ENCODE measurements at places on chromosomes 7 and 10.
A peak's percentile ranks its signal among the peaks of the same experiment; 100 is the strongest.

DNA sequence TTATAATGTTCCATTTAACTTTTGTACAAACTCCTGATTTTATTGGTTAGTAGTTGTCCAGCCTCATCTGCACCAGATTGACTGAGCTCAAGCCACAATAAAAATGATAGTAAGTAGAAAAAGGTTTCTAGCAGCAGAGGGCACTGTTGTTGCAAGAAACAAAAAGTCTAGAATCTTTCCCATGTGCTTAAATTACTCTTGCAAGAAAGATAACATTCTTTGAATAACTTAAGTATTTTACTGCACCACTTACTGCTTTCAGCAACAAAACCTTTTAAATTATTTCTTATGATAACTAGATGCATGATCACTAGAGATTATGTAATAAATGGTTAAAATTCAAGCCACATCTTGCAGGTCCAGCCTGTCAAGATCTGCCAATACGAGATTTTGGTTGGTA is 27.0 kb downstream of the LMOD2 start:
- DNase-seq = no peak

- DNase-seq = no peak
Measured at GRCh38 chr10:102358712-102359382, 36.7 kb upstream of the NFKB2 start.

DNA sequence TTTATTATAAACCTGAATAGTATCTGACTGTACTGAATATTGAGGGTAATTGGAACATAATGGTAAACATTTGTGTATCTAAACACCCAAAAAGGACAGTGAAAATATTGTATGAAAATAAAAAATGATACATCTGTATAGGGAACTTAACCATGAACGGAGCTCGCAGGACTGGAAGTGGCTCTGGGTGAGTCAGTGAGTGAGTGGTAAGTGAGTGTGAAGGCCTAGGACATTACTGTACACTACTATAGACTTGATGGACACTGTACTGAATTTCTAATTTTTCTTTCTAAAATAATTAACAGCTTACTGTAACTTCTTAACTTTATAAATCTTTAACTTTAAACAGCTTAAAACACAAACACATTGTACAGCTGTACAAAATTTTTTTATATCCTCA is 454.5 kb upstream of the FZD8 start:
- no peak for DNase-seq

DNA sequence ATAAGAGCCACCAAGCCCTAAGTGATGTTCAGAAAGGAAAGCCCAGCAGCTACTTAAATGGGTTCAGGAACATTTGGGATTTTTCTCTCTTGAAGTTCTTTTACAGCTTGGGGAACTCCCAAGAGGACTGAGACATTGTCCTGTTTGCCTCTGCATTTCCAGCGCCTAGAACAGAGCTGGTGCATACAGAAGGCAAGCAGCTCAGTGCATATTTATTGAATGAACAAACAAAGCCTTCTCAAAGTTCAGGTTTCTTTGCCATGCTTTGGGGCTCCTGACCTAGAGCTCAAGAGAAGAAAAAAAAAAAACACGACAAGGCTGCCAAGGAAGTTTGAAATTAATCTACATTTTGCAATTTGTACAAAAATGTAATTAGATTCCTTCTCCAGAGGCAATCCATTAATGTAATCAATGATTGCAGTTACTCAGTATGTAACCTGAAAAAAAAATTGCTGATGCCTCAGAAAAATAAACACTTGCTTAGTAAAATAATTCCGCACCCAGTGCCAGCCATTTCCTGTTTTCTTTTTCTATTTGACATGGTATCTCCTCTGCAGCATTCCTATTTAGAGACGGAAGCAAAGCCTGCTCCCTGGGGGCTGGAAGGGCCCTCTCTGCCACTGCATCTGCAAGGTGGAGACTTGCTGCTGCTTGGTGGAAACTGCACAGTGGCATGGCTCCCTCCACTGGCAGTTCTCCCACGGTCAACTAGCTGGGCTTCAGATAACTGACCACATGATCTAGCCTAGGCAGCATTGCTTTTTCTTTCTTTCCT is 157.3 kb downstream of the TMEM178B start:
- DNase-seq = no peak

DNA sequence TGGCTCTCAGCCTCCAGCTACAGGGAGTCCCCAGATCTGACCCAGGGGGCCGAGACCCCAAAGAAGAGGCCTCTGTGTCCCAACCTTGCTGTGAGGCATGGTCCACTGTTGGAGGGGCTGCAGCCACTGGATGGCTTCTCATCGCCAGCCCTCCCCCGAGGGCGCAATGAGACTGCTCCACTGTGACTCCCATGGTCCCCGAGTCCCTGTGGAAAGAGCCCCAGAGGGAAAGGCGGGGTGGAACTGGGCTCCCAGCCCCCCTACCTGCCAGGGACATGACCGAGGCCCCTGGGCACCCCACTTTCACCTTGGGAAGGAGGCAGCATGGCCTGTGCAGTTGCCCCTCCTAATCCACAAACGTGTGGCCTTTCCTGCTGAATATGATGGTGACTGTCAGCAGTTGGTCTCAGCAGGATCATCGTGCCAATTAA is 33.5 kb upstream of the RET start:
- DNase-seq = peak; percentile 36

DNA sequence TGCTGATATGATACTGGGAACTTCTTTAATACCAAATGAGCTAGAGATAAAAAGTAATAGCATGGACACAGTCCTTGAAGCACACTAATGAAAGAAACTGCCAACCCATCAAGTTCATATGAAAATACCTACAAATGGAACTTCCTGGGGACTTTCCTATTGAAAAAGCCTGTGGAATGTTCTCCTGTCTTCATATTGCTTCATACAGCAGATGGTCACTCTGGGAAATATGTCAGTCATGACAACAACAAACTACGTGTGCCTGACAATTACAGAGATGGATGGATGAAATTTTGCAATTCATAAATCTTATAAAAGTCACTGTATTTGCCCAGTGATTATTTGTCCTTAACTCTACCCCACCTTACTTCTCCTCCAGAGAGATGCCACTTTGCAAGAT is 106.6 kb upstream of the COL1A2 start:
- no peak for DNase-seq

DNA sequence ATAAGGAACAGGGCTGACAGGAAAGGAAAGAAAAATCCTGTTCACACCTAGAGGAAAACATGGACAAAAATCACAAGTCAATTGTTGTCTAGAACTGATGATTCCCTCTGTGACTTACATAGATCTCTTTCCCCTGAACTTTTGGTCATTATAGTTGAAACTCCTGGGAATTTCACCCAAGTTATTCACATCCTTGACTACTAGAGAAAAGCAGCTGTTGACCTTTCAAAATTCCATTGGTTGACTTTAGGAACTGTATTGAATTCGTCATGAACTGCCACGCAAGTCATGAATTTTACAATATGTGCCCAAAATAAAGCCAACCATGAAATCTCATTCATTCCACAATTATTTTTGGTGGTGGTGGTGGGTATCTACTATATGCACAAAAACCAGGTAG is 104.3 kb downstream of the UBE2H start:
- no peak for DNase-seq

- DNase-seq = no peak
Measured at GRCh38 chr7:35691827-35692307, 3.1 kb downstream of the HERPUD2 start.

DNA sequence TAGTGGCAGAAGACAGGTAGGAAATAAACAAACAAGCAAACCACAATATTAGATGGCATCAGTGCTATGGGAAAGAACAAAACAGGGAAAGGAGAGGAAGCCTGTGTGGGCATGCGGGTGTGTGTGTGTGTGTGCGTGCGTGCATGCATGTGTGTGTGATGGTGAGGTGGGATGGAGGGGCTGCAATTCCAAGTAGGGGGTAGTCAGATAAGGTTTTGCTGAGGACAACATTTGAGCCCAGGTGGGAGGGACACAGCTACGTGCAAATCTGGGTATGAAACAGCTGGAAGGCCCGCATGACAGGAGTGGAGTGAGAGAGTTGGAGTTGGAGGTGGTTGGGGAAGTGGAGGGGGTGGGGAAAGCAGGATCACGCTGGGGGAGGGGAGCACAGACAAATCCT is 121.0 kb upstream of the PARD3 start:
- DNase-seq = no peak

DNA sequence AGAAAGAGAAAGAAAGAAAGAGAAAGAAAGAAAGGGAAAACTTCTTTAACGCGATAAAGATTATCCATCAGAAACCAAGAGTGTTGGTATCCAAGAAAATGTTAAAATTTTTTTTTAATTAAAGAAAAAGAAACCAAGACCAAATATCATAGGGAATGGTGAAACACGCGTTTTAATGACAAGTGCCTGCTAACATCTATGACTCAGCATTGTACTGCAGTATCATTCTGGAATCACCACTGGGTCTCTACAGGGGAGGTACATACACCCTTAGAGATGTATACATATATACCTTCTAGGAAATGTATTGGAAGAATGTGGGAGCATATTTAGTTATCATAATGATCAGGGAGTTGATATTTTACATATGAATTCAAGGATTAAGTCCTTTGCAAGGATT is 32.1 kb upstream of the PIK3AP1 start:
- no peak for DNase-seq

GRCh38 chr10:133279326-133280226 is 2.9 kb upstream of the ADAM8 start:
- no peak for DNase-seq

- no peak for DNase-seq
Measured at GRCh38 chr7:49631071-49631815, 142.2 kb upstream of the VWC2 start.

DNA sequence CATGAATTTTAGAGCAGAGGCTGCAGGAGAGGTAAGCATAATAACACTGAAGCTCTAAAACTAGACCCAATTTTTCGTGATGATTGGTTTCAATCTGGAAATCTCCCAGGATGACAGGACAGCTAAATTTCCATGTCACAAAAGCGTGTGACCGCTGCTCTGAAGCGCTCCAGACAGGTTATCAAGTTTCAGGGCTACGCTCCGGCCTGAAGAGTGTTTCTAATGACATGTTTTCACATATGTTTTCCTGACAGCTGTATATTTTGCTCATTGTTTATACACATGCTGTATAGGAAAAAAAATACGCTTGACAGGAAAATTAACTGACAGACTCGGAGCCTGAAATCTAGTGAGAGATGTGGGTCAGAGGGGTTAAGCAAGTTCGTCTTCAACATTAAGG is 219.8 kb upstream of the BMPER start:
- no peak for DNase-seq

DNA sequence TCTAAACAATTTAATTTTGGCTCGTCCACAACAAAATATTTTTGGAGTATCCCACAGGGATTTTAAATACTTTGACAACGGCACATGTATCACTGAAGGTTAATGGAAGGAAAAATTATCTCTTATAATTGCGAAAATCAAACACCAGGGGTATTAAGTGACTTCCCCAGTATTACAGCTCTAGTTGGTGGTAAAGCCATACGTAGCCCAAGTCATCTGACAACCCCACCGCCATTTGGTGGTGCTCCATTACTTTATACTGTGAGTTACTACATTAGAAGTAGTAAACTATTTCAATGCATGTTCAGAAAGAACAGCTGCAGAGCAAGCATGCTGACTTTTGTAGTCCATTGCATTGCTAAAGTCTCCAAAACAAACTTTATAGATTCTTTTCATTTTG is 179.7 kb downstream of the HGF start:
- no peak for DNase-seq
